ENCODE measurements at places on chromosomes 7 and 10.

GRCh38 chr10:103548006-103548405 is 54.5 kb downstream of the NEURL1 start:
- DNase-seq, result no peak

GRCh38 chr10:76581506-76582256 is 1055.9 kb downstream of the KCNMA1 start:
- no peak for DNase-seq

DNA sequence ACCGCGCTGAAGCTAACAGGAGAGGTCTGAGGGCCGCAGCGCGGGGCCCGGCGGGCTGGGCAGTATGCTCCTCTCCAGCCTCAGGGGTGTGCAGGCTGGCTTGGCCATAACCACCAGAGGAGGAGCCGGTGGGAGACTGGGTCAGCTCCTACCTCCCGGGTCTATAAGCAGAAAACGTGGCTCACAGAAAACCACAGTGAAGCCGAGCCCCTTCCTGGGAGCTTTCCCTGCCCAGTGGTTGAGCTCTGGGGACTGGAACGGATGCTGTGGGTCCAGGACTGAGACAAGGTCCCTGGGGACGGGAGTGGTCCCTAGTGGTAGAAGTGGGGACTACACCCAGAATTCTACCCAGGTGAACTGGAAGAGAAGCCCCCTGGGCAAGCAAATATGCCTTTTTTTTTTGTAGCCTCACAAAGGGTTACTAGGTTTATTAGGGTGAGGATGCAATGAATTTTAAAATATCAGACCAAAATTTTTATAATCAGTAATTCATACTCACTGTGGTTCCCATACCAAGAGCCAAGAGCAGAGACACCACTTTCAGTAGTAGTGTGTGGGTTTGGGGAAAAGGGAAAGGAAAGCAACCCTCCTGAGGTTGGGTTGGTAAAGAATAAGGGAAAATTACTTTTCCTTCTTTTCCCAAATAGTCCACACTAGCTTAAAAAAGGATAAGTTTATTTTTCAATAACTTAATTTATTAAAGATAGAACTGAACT is 67.9 kb upstream of the PRKCQ start:
- peak; percentile 9 for DNase-seq

DNA sequence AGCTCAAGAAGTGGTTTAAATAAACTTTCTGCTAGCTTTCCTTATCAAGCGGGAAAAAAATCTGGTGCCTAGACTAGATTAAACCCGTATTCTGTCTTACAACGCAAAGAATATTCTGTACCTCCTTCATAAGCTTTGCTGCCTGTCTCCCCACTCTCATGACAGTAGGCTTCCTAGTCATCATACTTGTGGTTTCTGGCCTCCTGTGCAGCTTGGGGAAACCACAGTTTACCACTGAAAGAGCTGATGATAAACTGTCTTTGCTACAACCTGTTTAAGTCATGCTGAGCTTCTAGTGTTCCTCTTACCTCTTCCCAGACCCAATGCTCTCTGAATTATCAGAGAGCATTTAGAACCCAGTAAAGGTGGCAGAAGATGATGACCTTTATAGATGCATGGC is 55.0 kb downstream of the PODXL start:
- peak; percentile 31 for DNase-seq

DNA sequence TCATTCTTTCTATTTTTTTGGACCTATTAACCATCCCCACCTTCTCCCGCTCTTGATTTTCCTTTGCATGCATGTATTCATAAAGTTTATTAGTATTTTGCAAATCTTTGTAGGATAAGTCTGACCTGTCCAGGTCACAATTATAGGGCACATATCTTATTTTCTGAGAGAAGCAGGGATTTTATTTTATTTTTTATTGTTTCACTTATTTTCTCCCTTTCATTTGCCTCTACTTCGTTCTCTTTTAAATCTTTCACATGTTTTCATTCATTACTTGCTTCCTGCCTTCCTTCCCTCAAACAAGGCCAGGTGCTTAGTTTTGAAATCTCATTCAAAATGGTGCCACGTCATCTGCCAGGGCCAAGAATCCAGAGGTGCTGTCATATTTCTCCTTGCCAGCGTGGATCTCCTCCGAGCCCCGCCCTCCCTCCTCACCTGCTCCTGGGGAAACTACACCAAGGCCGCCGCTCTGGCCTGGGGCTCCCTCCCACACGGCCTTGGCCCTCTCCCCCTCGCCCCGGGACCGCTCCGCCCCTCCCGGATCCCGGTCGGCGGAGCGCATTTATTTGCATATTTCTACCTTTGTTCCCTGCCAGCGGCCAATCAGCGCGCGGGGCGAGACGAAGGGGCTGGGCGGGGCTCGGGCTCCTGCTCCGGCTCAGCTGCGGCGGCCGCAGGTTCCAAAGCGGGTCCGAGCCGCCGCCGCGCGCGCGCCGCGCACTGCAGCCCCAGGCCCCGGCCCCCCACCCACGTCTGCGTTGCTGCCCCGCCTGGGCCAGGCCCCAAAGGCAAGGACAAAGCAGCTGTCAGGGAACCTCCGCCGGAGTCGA is at the start of gene TSPAN13:
TSPAN13 (plus strand) TSS at position 654 of the 830 bp plus-strand sequence. CDS start 213 bp downstream, outside the sequence.
- DNase-seq, result peak; percentile 70

DNA sequence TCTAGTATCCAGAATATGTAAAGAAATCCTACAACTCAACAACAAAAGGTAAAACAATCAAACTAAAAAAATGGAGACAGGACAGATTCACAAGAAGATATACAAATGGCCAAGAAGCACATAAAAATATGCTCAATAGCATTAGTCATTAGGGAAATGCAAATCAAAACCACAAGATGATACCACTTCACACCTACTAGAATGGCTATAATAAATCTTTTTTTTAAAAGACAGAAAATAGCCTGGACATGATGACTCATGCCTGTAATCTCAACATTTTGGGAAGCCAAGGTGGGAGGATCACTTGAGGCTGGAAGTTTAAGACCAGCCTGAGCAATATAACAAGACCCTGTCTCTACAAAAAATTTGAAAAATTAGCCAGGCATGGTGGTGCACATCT is 27.9 kb upstream of the CHCHD3 start:
- DNase-seq, result no peak
